ENCODE measurements at places on chromosomes 12 and 14. TPM values are rescaled to one million over a fixed set of nuclear protein-coding genes. Genes with fewer than 3 reads are reported as not detected.

The PGAM5 gene
- total RNA-seq: 21.6 TPM

The ANHX gene
- not detected for total RNA-seq

The PTCSC3 gene
- total RNA-seq: not detected

The GPR162 gene
- 57.0 TPM for total RNA-seq

The RIN3 gene
- 2.2 TPM for total RNA-seq

The SERPINA1 gene
- 1.9 TPM for total RNA-seq

The TWF1 gene
- 121 TPM for total RNA-seq

The CLEC1B gene
- not detected for total RNA-seq

The GPR137C gene
- 33.2 TPM for total RNA-seq

The P3H3 gene
- total RNA-seq: 25.7 TPM

The RDH5 gene
- total RNA-seq: 9.1 TPM

All from parietal lobe (tissue), 2 donors.